Activated T-helper 1 cell treated with anti-CD3 and anti-CD28 coated beads, Interleukin-2, amount 50 U/mL, for 16 hours (primary cell): ENCODE measurements at places on chromosomes 1 and 21.

- DNase-seq, result no peak
Observed at GRCh38 chr21:28483301-28484035, 509.2 kb downstream of the LTN1 start.

DNA sequence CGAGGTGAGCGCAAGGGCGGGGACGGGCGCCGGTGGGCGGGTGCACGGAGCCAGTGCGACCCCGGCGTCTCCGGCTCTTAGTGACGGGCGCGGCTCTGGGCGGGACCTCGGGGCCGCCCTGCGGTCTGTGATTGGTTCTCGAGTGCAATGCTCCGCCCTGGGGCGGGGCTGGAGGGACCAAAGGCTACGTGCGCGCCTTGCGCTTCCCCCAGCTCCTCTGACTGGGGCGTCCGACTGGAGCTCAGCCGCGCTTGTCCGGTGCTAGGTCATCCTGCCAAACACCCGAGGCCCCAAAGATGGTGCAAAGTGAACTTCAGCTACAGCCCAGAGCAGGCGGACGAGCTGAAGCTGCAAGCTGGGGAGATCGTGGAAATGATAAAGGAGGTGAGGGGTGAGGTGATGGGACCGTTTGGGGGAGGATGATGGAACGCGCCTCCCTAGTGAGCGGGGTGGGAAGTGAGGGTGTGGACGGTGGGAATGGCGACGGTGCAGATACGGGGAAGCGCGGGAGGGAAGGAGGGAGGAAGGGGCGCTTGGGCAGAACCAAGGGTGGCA is 811 bp downstream of the SH3D21 start:
- DNase-seq, result peak; percentile 80

DNA sequence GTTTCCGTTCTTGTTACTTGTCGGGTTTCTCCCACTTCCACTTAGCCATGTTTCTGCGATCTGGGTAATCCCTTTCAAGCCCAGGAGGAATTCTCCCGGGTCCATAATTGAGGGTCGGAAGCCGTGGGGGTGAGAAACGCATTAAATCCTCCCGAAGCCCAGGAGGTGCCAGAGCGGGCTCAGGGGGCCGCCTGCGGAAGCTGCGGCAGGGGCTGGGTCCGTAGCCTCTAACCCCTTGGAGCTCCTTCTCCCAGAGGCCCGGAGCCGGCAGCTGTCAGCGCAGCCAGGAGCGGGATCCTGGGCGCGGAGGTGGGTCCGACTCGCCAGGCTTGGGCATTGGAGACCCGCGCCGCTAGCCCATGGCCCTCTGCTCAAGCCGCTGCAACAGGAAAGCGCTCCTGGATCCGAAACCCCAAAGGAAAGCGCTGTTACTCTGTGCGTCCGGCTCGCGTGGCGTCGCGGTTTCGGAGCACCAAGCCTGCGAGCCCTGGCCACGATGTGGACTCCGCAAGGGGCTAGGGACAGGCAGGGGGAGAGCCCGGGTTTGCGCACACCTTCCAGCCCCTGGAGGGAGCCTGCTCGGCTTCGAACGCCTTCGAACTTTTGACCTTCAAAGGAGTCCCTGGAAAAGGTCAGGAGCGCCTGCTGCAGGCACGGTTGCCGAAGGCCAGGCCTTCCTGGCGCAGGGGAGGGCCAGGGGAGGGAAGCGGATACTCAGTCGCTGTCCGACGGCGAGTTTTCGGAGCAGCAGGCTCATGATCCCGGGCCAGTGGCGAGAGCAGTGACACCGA is 1.7 kb upstream of the SIM2 start:
- no peak for DNase-seq

DNA sequence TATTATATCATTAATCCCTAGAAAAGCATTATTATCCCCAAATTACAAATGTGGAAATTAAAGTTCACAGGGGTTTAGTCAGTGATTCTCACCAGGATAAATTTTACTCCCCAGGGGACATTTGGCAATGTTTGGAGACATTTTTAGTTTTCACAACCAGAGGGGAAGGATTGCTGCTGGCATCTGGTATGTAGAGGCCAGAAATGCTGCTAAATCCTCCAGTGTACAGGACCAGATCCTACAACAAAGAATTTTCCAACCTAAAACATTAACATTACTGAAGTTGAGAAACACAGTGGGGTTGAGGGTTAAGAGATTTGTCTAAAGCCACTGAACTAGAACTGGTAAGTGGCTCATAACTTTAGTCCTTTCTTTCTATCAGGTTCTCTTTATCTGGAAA is 162.0 kb upstream of the SYT6 start:
- DNase-seq, result no peak

GRCh38 chr1:176119549-176119948 is 87.5 kb downstream of the COP1 start:
- no peak for DNase-seq

DNA sequence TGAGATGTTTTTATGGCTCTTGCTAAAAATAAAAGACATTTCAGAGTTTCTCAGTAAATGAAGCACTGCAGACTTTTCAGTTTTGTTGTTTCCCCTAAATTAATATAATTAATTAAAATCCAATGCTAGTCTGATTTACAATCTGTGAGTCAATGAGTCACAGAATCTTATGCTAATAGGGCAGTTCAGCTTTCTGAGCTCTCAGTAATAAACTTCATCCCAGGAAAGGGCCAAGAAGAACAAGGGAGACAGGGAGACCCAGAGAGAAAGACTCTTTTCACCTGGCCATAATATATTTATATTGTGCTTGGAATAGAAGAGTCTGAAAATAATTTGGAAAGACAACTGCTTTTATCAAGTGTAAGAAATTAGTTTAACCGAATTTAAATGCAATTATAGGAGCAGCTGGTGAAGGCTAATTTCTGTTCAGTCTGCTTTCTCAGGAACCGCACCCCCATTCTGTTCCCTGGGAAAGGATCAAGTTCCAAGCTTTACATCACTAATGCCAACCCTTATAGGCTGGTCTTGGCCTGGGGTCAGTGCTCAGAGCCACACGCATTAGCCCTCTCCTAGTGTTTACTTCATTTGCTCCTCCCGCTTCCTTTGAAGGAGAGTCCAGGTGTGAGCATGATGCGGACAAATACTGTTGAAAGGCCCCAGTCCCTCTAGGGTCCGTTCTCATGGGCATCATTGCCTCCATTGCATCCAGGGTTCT is 145.6 kb downstream of the ZBTB18 start:
- DNase-seq, result no peak

DNA sequence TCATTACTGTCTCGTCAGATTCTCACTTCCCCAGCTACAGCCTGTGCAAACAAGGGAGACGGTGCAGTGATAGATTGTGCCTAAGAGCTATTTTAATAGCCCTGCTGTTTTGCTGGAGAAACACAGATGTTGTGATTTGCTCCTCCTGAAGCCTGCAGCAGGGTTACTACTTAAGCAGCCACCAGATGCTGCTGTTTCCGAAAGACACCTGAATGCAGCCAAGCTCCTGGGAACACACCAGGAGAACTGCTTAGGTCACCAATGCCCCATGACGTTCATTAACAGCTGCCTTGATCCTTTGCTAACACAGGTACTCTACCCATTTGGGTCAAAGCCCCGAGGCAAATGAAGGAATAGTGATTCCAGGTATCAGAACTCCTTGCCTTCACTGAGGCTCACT is 411.8 kb upstream of the DAB1 start:
- no peak for DNase-seq

- no peak for DNase-seq
Observed at GRCh38 chr1:34441259-34442069, 264.8 kb downstream of the C1orf94 start.

GRCh38 chr1:40903106-40903505 is 40.9 kb upstream of the CITED4 start:
- no peak for DNase-seq

- no peak for DNase-seq
Observed at GRCh38 chr1:180627411-180627810, 4.4 kb upstream of the XPR1 start.

DNA sequence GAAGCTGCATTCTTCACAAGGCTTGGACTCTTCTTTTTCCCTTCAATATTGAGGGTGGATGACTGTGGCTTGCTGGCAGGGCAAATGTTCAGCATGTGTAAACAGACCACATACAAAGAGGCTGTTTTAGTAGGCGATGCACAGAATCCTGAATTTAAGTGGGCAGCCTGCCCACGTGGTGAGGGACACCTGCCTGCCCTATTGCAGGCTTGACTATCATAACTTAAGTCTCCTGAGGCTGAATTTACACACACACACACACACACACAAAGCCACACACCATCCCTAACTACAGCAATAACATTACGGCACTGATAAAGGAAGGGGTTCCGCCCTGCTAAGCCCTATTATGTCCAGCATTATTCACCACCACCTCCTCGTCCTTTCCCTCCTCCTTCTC is 15.9 kb downstream of the SYT2 start:
- DNase-seq, result no peak

- no peak for DNase-seq
Observed at GRCh38 chr1:22341791-22342605, 109.7 kb upstream of the ZBTB40 start.

DNA sequence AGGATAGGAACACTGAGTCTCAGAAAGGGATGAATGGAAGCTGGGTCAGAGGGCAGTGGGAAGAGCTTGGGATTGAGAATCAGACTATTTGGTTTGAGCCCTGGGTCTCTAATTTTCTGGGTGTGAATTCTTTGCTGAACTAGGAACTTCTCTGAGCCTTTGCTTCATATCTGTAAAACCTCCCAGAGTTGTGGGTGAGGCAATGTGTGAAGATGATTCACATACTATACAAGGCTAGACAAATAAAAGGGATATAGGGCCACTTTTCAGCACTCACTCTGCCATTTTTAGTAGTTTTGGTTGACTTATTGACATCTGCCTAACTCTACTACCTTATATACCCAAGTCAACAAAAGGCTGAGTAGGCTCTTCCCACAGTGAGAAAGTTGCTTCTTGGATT is 77.7 kb upstream of the JUN start:
- no peak for DNase-seq
